Cardiac muscle cell (in vitro differentiated cells and primary cell): ENCODE measurements at places on chromosomes 4 and X.

GRCh38 chrX:95218976-95219375 is 1465.7 kb upstream of the DIAPH2 start:
- no peak for DNase-seq

- DNase-seq = no peak
Observed at GRCh38 chrX:39630344-39630743, 467.4 kb downstream of the BCOR start.

GRCh38 chrX:153770601-153771414 is 6.8 kb downstream of the PLXNB3 start:
- no peak for DNase-seq

DNA sequence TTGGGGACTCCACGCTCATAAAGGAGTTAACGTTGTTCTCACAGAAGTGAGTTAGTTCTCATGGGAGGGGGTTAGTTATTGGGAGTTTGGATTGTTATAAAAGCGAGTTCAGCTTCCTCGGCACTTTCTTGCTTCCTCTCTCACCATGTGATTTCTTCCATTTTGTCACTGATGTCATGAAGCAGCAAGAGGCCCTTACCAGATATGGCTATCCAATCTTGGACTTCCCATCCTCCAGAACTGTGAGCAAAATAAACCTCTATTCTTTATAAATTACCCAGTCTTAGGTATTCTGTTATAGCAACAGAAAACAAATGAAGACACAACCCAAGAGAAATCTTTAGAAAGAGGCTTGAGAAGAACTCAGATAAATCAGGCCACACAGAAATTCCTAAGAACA is 29.5 kb downstream of the RELL1 start:
- no peak for DNase-seq

- no peak for DNase-seq
Observed at GRCh38 chrX:39507617-39508299, 590.0 kb downstream of the BCOR start.

- DNase-seq = no peak
Observed at GRCh38 chr4:25377572-25378436, 741 bp downstream of the ANAPC4 start.

DNA sequence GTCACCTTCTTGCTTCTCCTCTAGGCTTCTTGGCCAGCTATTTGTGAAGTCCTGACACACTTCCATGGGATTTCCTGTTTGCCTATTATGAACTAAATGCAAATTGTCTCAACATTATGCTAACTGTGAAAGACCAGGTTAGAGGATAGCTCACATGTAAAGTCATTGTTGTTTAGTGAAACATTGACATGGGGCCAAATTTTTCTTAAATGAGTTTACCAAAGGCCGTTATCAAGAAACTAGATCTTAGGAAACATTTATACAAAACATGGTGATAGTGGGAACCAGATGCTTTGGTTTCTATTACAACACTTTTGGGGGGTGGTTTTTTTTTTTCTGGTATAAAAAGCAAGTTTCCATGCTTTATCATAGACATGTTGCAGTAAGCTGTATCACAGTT is 466.8 kb upstream of the FAM241A start:
- peak; percentile 51 for DNase-seq

GRCh38 chr4:101807351-101807750 is 16.8 kb downstream of the BANK1 start:
- DNase-seq = no peak

GRCh38 chrX:39017716-39018115 is 216.5 kb downstream of the MID1IP1 start:
- DNase-seq = no peak

DNA sequence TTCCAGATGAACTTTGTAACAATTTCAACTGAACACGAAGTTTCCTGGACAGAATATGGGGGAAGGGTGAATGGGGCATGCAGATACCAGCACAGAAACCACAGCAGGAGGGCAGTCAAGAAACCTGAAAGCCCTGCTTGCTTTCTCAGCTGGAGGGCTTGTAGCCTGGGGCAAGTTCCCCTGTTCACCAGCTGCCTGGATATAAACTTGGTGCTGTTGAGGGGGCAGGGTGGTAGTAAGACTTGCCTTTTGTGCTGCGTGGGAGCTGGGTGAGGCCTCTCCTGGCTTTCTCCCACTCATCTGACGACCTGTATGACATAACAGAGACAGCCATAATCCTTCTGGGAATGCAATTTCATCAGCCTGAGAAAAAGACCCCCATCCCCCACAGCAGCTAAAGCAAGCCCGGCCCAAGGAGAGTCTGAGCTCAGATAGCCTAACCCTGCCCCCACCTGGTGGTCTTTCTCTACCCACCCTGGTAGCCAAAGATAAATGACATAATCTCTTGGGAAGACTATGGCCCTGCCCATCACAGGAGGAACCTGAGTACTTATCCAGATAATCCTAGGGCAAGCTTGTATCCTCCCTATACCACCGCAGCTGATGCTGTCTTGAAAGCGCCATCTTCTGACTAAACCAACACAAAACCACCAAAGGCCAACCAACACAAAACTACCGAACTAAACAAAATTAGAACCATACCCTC is 234.3 kb downstream of the LAS1L start:
- no peak for DNase-seq

- DNase-seq = no peak
Observed at GRCh38 chrX:122583551-122583950, 600.5 kb upstream of the GRIA3 start.

DNA sequence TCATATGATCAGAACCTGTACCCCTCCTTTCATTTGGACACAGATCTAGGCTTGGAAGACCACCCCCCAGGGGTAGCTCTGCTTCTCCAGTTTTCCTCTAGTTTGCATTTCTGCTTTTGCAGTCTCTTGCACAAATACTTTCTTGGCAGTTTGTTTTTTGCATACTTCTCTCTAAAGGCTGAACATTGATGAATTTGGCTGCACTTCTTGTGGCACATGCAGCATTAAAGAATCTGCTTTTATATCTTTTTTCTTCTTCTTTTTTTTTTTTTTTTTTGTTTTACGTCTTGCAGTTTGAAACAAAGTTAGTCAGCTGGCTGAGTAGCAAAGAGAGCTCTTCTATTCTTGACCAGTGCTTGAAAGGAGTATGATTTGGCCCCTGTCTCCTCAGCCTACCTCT is 273.0 kb downstream of the GLUD2 start:
- DNase-seq = no peak

DNA sequence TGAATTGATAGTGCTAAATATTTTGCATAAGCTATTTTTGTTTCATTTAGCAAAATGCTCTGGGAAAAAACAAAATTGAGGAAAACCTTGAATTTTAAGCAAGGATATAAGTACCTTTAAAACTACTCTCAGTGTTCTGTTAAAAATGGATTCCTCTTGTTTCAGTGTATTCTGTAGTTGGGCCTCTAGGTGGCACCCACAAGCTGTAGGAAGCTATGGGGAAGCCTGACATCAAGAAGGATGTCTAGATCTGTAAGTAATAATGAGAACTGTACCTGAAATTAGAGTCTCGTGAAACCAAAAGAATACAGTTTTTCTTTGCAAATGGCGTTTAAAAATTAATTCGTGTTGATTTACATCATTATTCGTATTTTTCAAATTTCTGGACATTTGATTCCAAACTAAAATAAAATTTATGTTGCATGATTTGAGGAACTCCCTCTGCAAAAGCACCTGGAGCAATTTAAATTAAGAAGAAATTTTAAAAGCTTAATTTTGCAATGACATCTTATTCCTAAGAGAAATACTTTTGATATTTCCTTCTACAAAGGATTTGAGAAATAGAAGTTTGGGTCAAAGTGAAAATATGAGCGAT is 51.2 kb downstream of the TMPRSS11E start:
- DNase-seq = peak; percentile 75

DNA sequence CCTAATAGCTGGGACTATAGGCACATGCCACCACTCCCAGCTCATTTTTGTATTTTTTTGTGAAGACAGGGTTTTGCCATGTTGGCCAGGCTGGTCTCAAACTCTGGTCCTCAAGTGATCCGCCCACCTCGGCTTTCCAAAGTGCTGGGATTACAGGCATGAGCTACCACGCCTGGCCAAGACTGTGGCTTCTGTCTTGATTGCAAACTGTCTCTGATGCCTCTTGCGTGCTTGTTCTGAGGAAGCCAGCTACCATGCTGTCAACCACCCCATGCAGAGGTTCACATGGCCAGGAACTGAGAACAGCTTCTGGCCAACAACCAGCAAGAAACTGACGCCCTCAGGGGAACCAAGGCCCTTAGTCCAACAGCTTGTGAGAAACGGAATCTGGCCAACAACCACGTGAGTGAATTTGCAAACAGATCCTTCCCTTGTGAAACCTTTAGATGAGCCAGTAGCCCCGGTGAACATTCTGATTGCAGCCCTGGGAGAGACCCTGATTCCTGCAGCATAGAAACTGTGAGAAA is 71.2 kb downstream of the SUPT20HL2 start:
- DNase-seq = no peak

GRCh38 chr4:104217526-104217925 is 277.2 kb downstream of the CXXC4 start:
- DNase-seq = no peak

- DNase-seq = no peak
Observed at GRCh38 chr4:1207157-1207470, 34.7 kb upstream of the SPON2 start.

DNA sequence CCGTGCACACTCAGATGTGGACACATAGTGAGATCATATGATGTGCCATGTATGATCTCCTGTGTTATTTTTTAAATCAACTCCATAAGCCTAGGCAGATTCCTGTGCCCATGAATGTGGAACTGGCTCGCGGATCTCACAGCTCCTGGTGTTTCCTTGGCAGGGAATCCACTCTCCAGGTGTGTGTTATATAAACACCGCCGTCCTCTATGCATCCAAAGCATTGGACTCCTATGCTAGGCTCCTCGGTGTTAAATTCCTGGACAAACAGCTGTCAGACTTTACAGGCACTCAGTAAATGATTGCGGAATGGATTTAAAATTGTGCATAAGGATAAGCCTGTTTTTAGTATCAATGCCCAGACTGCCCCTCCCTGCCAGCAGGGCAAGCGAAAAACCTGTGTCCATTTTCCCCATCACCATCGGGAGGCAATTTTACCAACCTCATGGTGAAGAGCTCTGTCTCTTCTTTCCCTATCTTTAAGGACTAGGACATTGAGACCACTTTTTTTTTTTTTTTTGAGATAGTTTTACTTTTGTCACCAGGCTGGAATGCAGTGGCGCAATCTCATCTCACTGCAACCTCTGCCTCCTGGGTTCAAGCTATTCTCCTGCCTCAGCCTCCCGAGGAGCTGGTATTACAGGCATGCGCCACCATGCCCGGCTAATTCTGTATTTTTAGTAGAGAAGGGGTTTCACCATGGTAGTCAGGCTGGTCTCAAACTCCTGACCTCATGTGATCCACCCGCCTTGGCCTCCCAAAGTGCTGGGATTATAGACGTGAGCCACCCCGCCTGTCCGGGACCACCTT is 23.6 kb upstream of the GPR78 start:
- DNase-seq = peak; percentile 19

DNA sequence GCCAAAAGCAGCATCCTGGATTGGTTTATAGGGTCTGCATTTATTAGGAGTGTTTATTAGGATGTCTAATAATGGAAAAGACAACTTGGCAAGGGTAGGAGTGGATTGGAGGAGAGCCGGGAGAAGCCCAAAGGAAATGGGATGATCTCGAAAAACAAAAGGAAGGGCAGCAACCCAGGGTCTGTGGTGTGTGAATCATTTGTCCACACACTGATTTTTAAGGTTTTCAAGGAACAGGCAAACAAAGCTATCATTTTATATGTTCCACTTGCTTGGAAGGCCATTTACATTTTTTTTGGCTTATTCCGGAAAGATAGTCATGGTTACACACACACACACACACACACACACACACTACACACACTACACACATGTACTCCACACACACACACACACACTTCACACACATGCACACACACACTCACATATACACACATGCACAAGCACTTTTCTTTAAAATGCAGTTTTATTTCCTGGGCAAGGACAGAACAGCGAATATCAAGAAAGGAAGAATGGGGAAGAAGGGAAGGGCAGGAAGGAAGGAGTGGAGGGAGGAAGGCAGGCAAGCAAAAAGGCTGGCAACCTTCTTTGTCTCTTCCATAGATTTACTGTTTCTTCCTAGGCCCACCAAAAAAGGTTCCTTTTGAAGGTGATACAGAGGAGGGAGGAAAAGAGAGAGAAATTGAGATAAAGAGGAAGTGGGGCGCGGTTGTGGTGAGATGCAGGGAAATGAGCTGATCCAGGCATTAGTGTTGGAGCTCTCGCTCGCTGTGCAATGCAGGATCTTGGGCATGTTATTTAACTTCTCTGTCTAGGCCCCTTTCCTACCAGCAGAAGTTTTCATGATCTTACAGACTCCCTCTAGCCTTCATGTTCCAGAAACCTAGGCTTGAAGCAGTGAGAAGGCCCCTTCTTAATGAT is 88.6 kb upstream of the MAML3 start:
- no peak for DNase-seq

- no peak for DNase-seq
Observed at GRCh38 chr4:187128976-187129375, 405.3 kb upstream of the FAT1 start.

GRCh38 chrX:52983321-52984000 is 25.1 kb upstream of the FAM156A start:
- DNase-seq = no peak

DNA sequence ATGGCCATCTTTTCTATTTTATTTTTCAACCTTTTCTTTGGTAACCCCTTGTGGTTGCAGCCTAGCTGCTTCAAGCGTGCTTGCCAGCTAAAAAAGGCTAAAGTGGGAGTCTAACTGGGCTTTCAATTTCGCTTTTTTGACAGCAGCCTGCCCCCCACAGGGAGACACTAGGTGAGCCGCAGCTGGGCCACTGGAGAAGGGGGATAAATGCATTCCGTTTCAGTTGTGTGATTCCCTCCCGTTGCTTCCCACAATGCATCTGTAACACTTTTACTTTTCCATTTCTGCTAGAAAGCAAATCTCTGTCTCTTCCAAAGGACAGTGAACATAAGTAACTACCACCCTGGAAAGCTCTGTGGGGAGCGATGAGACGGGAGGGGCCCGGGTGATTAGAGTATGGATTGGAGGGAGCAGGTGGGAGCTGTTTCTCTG is 86.3 kb upstream of the RAPGEF2 start:
- DNase-seq = peak; percentile 23

GRCh38 chrX:12789976-12790375 is 1.2 kb upstream of the PRPS2 start:
- no peak for DNase-seq

DNA sequence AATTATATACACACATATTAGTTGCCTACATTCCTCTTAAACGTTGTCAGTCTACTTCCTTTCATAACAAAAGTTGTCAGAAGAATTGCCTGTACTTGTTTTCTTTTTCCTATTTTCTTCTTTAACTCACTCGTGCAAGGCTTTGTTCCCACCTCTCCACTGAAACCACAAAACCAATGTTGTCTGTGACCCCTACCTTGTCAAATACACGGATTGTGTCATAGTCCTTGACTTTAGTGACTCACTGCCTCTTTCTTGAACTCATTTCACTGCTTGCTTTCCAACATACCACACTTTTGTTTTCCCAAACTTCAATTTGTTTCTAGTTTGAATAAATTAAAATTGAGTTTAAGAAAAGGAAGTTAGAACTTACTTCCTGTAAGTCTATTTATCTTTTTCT is 283.9 kb upstream of the AGA start:
- no peak for DNase-seq

DNA sequence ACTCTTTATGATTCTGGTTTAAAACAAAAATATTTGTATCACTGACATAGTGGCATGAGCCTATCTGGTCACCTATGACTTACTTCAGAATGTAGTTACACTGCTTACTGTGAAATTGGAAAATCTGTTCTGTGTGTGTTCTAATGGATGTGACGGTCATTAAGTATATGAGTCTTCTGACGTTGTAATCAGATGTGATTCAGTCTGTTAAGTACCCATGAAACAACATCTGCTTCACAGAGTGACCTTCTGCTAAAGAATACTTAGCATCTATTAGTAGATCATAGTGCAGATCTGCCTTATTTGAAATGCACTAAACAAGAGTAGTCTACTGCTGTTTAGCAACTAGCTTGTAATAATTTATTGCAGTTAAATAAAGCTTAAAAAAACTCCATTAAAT is 317.1 kb downstream of the DCTD start:
- DNase-seq = no peak
